GM23338 (cell line): ENCODE measurements at places on chromosomes 16 and 17.

DNA sequence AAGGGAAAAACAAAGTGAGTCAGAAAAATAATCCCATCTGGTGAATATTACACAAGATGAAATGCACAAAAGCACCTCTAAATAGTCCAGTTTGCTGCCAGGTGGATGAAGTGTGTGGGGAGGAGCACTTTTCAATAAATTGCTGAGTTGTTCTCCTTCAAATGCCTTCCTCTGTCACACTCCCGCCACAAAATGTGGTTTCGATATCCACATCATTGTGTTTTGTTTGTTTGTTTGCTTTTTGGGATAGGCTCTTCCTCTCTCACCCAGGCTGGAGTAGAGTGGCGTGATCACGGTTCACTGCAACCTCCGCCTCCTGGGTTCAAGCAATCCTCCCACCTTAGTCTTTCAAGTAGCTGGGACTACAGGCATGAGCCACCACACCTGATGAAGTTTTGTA is 24.6 kb upstream of the SHISA9 start:
- no peaks in the 10 kb centered on the region for H3K27me3 ChIP-seq
- H3K4me3 ChIP-seq, result no peak overlapping the region
- DNase-seq, result no peak

- no peaks in the 10 kb centered on the region; the same call in 1 of the 2 replicates for H3K36me3 ChIP-seq
- peak overlapping the region; percentile 95 for H3K27ac ChIP-seq
- H3K4me1 ChIP-seq, result peaks cover 10% of the 10 kb centered on the region
- H3K4me3 ChIP-seq, result peak overlapping the region; percentile 100
- H3K27me3 ChIP-seq, result no peaks in the 10 kb centered on the region
- DNase-seq, result peak; percentile 33
Measured at GRCh38 chr16:87951552-87952538, 611 bp downstream of the BANP start.

- no peaks in the 10 kb centered on the region for H3K36me3 ChIP-seq
- no peak overlapping the region for H3K4me3 ChIP-seq
- peaks cover 3% of the 10 kb centered on the region; the same call in 1 of the 2 replicates for H3K27me3 ChIP-seq
- peak; percentile 88 for DNase-seq
Measured at GRCh38 chr17:40355123-40355803, 9.3 kb downstream of the GJD3 start.

DNA sequence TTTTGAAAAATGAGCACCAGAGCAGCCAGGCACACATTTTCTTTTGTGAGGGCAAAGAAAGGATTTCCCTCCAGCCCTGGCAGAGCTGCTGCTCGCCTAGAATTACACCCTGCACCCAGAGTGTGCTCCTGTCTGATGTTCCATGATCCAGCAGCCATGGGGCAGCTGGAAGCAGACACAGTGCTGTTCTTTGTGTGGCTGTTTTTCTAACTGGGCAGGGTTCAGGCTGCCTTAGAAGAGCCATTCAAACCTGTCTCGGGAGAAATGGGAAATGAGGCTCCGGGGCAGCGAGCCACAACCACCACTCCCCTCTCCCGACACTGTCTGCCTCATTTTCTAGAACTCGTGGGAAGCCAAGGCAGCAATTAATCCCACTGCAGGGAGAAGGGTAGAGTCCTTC is 28.9 kb downstream of the LITAF start:
- 0 out of 2 replicates have a peak overlapping the region, but pooled peaks have one; percentile 66 for H3K27ac ChIP-seq
- H3K36me3 ChIP-seq, result peaks cover 13% of the 10 kb centered on the region
- H3K4me3 ChIP-seq, result no peak overlapping the region
- no peaks in the 10 kb centered on the region for H3K27me3 ChIP-seq

DNA sequence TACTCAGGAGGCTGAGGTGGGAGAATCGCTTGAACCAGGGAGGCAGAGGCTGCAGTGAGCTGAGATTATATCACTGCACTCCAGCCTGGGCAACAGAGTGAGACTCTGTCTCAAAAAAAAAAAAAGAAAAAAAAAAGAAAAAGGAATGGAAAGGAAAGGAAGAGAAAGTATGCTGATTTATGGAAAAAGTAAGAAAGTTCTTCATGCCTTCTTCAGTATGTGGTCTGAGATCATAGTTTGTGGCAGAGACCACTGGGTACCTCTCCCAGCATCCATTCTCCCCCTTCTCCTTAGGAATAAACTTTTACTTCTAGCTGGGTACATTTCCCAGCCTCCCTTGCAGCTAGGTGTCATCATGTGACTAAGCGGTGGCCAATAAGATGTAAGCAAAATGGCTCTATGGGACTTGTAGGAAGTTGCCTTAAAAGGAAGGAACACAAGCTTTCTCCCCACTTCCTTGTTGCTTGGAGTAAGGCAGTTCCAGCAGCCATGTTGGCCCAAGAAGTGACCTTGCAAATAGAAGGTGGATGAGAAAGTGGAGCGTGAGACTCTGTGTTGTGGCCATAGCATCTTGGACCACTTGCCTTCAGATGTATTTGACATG is 26.1 kb upstream of the XPO6 start:
- H3K27ac ChIP-seq, result no peak overlapping the region
- H3K4me1 ChIP-seq, result no peaks in the 10 kb centered on the region
- H3K4me3 ChIP-seq, result no peak overlapping the region
- no peak for DNase-seq
- no peaks in the 10 kb centered on the region; the same call in 1 of the 2 replicates for H3K36me3 ChIP-seq

DNA sequence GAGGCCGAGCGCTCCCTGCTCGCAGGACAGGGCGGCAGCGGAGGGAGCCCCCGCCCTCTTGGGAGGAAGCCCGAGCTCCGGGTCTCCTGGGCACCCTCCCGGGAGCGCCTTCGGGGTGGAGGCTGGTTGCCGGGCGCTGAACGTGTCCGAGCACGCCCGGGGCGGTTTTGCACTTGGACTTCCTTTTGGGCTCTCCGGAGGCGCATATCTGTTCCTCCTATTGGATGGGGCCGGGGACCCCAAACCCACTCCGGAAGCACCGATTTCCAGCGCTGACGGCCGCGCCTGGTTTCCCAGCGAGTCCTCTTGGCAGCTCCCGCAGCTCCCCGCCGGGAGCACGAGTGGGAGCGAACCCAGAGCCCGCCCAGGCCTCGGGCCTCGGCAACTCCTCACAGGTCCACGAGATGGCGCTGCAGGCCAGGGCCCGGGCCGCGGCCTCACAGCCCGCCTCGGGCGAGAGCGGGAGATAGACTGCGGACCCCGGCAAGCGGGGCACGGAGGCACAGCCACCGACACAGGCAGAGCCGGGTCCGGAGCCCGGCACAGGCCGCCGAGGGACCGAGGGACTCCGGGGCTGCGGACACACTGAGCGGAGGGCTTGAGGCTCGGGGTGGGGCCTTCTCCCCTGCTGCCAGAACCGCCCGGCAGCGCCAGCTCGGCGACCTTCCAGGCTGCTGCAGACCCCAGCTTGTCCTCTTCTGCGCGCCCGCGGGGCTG is 12.7 kb downstream of the TBX2 start:
- peaks cover 20% of the 10 kb centered on the region; the same call in 1 of the 2 replicates for H3K4me1 ChIP-seq
- peak overlapping the region; percentile 77 for H3K4me3 ChIP-seq
- H3K27ac ChIP-seq, result no peak overlapping the region
- peaks cover 95% of the 10 kb centered on the region for H3K27me3 ChIP-seq
- DNase-seq, result peak; percentile 78

DNA sequence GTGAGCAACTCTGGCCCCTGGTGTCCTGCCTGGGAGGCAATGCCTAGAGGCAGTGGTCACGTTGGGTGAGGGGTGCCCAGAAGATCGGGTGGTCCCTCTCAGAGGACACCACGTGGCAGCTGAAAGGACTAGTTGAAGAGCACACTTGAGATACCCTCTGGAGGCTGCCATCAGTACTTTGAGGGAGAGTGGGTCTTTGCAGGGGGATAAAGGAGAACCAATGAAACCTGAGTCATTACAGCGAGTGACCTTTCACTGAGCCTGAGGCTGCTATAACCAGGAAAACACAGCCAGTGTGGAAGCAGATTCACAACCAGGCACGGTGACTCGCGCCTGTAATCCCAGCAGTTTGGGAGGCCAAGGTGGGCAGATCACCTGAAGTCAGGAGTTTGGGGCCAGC is 18.9 kb downstream of the CA4 start:
- H3K36me3 ChIP-seq, result no peaks in the 10 kb centered on the region
- no peaks in the 10 kb centered on the region for H3K4me1 ChIP-seq
- no peaks in the 10 kb centered on the region for H3K27me3 ChIP-seq
- no peak for DNase-seq
- H3K27ac ChIP-seq, result no peak overlapping the region

- peaks cover 9% of the 10 kb centered on the region; the same call in 1 of the 2 replicates for H3K4me1 ChIP-seq
- H3K36me3 ChIP-seq, result peaks cover 29% of the 10 kb centered on the region
- peak; percentile 91 for DNase-seq
- no peaks in the 10 kb centered on the region for H3K27me3 ChIP-seq
- H3K4me3 ChIP-seq, result peak within 1 kb of the TSS; percentile 98
Measured at GRCh38 chr16:57462209-57462977, at the start of gene POLR2C. TSS of gene POLR2C (plus strand) at chr16:57462679. CDS start at chr16:57462725, 46 bp downstream.

DNA sequence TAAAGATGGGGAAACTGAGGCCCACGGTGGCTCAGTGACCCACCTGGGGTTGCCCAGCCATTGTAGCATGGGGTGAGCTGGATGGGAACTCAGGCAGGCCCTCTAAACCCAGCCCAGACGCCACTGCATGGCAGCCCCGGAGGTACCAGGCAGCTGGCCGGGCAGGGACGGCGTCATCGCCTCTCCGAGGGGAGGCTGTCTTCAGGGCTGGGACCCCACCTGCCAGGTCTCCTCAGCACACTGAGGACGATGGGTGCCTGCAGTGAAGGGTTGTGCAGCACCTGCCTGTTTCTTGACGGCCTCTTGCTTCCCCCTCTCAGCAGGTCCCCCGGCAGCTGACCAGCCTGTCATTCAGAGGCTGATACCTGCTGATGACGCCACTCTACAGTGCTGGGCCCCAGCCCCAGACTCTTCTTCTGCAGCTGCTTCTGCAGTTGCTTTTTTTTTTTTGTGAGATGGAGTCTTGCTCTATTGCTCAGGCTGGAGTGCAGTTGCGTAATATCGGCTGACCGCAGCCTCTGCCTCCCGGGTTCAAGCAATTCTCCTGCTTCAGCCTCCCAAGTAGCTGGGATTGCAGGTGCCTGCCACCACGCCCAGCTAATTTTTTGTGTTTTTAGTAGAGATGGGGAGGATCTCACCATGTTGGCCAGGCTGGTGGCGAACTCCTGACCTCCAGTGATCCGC is 24.7 kb downstream of the RNF213 start:
- H3K4me3 ChIP-seq, result no peak overlapping the region
- no peak overlapping the region for H3K27ac ChIP-seq
- peaks cover 2% of the 10 kb centered on the region; the same call in 1 of the 2 replicates for H3K36me3 ChIP-seq
- DNase-seq, result no peak
- no peaks in the 10 kb centered on the region for H3K27me3 ChIP-seq

GRCh38 chr17:77126519-77126918 is 14.2 kb upstream of the SEC14L1 start:
- H3K4me3 ChIP-seq, result no peak overlapping the region
- H3K4me1 ChIP-seq, result no peaks in the 10 kb centered on the region
- H3K27ac ChIP-seq, result no peak overlapping the region

DNA sequence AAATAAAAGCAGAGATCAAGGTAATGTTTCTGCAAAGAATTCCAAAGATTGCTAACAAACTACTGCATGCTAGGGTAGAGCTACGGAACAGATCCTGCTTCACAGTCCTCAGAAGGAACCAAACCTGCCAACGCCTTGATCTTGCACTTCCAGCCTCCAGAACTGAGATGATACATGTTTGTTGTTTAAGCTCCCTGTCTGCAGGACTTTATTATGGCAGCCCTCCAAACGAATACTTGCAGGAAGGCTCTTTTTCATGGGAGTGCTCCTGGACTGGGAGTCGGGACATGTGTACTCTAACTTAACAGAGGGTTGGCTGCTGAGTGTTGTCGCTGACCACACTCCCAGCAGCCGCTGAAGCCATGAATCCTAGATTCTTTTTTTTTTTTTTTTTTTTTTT is 808.8 kb upstream of the EEF2KMT start:
- no peaks in the 10 kb centered on the region for H3K27me3 ChIP-seq
- H3K27ac ChIP-seq, result no peak overlapping the region
- no peaks in the 10 kb centered on the region for H3K4me1 ChIP-seq
- H3K4me3 ChIP-seq, result no peak overlapping the region
- DNase-seq, result no peak

GRCh38 chr17:56785997-56786680 is 47.6 kb downstream of the C17orf67 start:
- no peak overlapping the region for H3K4me3 ChIP-seq
- H3K4me1 ChIP-seq, result peaks cover 6% of the 10 kb centered on the region
- no peak for DNase-seq
- no peaks in the 10 kb centered on the region for H3K36me3 ChIP-seq
- H3K27ac ChIP-seq, result no peak overlapping the region
- H3K27me3 ChIP-seq, result no peaks in the 10 kb centered on the region

GRCh38 chr17:57672971-57673370 is 72.1 kb downstream of the CCDC182 start:
- H3K27ac ChIP-seq, result no peak overlapping the region
- peaks cover 3% of the 10 kb centered on the region; the same call in 1 of the 2 replicates for H3K4me1 ChIP-seq
- H3K4me3 ChIP-seq, result no peak overlapping the region
- DNase-seq, result no peak

DNA sequence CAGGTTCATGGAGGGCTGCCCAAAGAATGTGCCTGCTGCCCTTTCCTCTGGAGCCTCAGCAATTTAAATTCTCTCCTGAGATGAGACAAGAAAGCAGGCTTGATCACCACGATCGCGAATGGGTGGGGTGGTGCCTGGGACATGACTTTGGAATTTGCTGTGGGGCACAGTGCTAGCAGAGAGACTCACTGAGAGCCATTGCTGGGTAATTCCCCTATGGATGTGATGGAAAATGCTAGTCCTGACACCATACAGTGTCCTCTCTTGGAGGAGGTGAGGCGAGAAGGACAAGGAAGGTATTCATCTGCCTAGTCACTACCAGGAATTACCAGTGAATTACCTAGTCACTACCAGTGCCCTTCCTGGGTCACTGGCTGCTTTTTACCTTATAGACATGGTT is 15.5 kb downstream of the FAM20A start:
- H3K36me3 ChIP-seq, result no peaks in the 10 kb centered on the region; the same call in 1 of the 2 replicates
- H3K4me1 ChIP-seq, result no peaks in the 10 kb centered on the region
- no peaks in the 10 kb centered on the region for H3K27me3 ChIP-seq
- H3K4me3 ChIP-seq, result no peak overlapping the region

GRCh38 chr17:76444518-76445311 is 8.2 kb downstream of the UBE2O start:
- no peaks in the 10 kb centered on the region for H3K27me3 ChIP-seq
- H3K27ac ChIP-seq, result peak overlapping the region; percentile 35
- no peaks in the 10 kb centered on the region for H3K36me3 ChIP-seq
- peak; percentile 73 for DNase-seq
- peaks cover 97% of the 10 kb centered on the region for H3K4me1 ChIP-seq

DNA sequence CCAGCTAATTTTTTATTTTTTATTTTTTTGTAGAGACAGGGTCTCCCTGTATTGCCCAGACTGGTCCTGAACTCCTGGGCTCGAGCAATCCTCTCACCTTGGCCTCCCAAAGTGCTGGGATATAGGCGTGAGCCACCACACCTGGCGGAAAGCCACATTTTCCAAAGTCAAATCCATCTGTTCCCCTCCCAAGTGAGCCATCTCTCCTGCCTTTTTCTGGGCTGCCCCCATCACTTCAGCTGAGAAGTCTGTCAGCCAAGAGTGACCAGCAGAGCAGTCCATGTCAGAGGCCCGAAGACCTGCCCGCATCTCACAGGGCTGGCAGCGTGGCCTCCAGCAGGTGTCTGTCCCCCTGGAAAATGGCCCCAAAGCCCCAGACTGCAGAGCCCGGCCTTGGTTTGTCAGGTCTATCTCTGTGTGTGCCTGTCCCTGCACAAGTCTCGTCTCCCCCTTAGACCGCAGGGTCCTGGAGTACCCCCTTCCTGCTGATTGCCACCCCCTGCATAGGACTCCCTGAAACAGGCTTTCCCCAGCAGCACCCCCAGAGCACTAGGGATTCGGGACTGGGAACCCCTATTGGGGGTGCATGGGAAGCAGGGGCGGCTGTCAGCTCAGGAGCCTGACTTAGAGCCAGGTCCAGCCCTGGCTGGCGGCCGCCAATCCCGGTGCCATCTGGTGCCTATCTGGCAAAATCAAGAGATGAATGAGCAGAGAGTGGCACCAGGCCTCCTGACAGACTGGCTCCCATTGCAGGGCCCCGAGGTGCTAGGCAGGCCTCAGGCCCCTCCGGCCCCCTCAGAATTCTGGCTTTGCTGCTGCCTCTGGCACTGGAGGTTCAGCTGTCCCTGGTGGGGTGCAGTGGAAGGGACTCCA is 7.8 kb downstream of the TTYH2 start:
- no peak overlapping the region for H3K4me3 ChIP-seq
- H3K36me3 ChIP-seq, result no peaks in the 10 kb centered on the region
